ENCODE measurements at places on chromosomes 6 and 20.

- no peak for DNase-seq
Measured at GRCh38 chr6:99736302-99736701, 129.7 kb downstream of the PRDM13 start.

- DNase-seq: peak; percentile 87
Measured at GRCh38 chr6:16277101-16277981, 39.0 kb downstream of the GMPR start.

GRCh38 chr20:6637160-6637579, 130.3 kb upstream of the BMP2 start:
- DNase-seq: peak; percentile 43

- DNase-seq: peak; percentile 65
Measured at GRCh38 chr6:5085648-5086293, 630 bp downstream of the PPP1R3G start.

GRCh38 chr6:125259354-125259736, 42.4 kb downstream of the HDDC2 start:
- no peak for DNase-seq

DNA sequence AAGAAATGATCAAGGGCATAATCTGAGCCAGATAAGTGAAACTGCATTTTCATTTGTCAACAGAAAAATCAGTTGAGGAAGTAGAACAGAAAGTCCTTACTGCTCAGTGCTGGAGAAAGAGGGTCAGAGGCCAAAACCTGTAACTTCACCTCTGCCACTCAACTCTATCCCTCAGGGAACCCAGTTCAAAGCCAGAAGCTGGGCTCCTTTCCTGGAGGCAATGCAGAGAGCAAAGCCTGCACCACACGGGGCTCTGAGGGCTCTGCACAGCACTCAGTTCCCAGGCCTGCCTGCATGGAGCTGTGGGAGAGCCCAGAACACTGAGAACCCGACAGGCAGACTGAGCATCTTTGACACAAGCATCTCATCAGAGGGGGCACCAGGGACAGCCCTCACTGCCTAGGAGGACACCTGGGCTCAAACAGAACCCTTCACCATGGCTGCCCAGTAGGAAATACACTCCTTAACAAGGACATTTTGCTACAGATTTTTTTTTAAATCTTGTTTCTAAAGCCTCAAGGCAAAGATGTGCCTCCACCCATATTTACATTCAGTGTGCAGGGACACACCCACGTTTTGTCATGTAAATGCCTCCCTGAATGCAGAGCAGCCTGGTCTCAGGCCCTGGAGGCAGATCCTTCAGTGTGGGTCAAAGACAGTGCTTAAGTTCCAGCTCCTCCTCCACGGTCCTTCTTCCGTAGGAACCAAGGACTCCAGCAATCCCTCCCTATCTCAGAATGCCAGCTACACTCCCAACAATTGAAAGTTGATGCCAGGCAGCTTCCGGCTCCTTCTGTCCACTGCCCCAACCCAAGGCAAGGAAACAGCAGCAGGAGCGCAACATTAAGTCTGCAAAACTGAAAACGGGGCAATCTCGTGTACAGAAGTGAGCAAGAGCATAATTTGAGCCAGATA, 6.6 kb downstream of the RNASET2 start:
- DNase-seq: peak; percentile 74

DNA sequence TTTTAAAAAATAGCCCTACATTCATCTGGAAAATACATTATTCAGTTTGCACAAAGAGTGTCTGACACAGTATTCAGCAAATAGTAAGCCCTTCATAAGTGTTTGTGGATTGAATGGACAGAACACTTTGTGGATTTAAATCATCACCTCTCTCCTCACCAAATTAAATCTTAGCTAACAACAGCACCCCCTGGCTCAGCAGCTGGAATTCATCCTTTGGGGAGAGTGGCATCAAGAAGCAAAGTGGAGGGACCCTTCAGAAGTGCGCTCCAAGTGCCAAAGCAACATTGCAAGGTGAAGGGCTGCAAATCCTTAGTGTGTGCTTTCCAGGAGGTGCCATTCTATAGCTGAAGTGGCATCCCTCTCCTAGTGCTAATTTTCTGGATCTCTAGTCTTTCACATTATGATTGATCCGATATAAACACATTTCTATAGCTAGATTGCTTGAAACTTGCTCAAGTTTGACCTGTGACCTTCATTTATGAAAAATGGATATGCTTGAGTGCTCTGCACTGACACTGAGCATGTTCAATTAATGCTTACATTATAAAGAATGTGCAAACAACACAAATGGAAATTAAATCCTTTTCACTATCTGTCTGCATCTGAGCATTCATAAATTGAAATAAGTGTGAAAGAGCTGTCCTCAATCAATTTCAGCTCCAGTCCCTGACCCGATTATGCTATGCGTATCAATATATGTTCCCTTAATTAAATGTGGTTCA, 891.7 kb downstream of the C6orf118 start:
- DNase-seq: no peak

DNA sequence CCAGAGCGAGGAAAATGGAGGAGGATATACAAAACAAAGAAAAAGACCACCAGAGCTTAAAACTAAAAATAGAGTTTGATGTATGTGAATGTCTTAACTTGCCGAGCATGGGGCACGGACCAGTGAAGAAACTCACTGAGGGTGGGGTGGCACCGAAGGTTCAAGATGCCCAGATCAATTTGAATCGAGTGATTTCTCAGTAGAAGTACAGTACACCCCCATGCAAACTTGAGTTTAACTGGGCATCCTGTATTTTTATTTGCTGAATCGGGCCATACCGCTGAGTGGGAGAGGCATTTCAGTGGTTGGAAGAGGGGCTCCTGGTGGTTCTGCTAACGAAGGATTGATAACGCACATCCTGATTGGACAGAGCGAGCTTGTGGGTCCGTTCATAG, 81.7 kb downstream of the ANKRD60 start:
- DNase-seq: no peak

DNA sequence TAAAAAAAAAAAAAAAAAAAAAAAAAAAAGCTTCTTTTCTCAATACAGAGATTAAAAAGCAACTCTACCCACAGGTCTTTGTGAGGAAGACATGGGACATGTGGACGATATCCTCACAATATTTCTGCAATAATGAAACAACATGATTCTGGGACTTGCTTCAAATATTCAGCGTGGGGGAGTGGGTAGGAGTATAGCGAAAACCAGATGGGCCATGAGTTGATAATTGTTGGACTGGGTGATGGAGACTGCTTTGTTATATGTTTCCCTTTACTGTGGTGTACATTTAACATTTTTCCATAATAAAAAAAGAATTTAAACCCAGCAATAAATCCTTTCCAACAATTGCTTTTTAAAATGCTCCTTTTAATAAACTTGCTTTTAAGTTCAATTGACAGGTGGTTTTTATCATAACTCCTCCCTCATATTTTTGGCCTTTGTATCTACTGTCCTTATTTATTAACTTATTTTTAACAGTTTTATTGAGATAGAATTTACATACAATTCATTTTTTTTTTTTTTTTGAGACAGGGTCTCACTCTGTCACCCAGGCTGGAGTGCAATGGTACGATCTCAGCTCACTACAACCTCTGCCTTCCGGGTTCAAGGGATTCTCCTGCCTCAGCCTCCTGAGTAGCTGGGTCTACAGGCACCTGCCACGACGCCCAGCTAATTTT, 40.4 kb upstream of the ARFGEF2 start:
- DNase-seq: no peak

DNA sequence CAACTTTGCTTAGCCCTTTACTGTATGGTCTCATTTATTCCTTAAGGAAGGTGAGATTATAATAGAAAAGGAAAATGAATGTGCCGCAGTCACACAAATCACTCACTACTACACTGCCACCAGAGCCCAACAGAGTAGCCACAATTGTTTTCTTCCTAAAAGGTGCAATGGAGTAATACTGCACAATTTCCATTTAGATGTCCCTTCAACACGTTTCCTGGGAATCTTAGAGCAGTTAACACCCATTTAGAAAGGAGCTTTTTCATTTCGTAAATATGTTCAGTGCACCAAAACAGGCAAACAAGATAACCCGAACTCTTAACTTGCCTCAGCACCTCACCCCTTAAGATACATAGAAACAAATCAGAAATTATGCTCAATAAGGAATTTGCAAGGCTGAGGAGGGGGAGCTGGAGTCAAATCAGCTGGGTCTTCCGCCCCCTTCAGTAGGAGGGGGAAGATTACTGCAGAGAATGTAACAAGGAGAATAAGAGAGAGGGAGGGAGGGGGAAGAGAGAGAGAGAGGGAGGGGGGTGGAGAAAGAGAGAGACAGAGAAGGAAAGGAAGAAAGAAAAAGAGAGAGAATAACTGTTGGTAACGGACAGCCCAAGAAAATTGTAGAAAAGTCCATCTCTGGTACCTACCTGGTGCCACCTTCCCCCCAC, 155.5 kb downstream of the BCAS1 start:
- DNase-seq: no peak

GRCh38 chr20:63754008-63754407, 14.4 kb downstream of the SLC2A4RG start:
- peak; percentile 38 for DNase-seq

DNA sequence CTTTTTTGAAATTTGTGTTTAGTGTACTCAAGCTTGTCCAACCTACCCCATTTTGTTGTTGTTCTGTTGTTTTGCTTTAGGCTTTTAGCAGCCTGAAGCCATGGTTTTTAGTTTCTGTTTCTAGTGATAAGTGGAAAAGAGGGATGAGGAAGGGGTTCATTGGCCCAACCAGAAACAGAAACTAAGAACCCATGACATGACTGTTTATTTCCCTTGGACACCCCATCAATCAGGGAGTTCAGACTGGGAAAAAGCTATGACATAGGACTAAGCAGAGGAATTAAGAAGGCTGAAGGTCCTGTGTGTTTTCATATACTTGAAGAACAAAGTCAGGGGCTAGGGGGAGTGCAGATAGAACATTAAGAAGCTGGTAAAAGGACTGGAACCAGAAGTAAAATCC, 194.5 kb upstream of the THEMIS start:
- DNase-seq: no peak

GRCh38 chr6:97019315-97019714, 94.8 kb downstream of the KLHL32 start:
- DNase-seq: no peak

- DNase-seq: no peak
Measured at GRCh38 chr20:51416532-51417249, 125.8 kb downstream of the NFATC2 start.

Measured in H9 (cell line).